Suppressor macrophage (primary cell): ENCODE measurements at places on chromosomes 12 and 14.

GRCh38 chr14:45587142-45587541 lies 334.1 kb upstream of the MIS18BP1 start:
- no peak for DNase-seq

DNA sequence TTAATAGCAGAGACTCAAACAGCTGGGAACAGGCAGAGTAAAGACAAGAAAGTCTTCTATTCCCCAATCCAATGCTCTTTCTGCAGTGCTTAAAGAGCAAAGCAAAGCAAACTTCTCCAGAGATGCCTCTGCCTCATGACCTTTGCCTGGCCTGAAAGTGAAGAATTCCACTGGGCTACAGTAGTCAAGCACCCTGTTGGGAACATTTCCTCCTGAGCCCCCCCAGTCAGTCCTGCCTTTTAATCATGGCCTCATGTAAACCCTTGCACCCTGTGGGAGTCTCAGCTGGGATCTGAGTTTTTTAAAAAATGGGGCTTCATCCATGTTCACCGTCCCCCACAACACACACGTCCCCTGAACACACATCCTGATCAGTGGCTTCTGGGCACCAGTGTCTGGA lies 62.7 kb upstream of the TSPAN11 start:
- DNase-seq: no peak

GRCh38 chr12:104181313-104181712 lies 34.3 kb upstream of the TXNRD1 start:
- DNase-seq: no peak

DNA sequence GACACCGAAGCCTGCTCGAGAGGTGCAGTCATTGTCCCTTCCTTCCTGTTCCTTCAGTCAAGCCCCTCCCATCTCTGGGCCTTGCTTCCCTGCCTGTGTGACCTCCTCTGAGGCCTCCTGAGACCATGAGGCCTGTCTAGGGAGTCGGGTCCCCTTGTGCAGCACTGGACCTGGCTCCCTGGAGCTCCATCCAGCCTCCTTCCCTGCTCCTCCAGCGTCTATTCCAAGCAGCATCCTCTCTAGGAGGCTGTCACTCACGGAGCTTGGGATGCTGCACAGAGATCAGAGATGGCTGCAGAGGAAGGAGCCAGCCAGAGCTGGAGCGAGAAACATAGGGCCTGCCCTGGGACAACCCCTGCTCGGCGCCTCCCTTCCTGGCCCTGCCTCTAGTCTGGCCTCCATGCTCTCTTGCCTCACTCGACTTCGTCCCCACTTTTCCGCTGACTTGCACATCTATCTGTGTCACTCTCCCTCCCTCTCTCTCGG lies 142.7 kb downstream of the BCL11B start:
- no peak for DNase-seq

- no peak for DNase-seq
Observed at GRCh38 chr14:104895207-104895785, 29.4 kb upstream of the PLD4 start.

DNA sequence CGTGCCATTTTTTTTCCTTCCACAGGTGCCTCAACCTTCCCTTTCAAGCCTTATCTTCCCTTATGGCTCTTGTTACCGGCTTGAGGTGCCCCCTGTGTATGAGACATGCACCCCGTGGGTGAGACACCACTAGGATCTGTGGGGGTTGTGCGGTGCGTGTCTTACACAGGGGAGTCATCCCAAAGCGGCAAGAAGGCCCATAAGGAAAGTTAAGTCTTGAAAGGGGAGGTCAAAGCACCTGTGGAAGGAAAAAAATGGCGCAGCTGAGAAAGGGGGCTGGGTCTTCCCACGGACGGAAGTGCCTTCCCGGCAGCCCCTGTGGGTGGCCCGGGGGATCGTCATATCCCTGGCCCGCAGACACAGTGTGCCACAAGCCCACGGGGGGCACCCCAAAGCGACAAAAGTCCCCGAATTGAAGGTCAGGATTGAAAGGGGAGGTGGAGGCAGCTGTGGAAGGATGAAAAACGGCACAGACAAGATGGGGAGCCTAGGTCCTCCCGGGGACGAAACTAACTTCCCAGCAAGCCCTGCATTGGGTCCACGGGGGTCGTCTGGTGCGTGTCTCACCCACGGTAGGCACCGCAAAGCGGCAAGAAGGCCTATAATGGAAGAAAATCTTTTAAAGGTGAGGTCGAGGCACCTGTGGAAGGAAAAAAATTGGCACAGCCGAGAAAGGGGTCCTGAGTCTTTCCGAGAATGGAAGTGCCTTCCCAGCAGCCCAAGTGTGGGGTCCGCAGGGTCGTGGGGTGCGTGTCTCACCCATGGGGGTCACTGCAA lies 273.3 kb downstream of the ALG10 start:
- DNase-seq: no peak
